ENCODE measurements at places on chromosomes 2 and 18.

DNA sequence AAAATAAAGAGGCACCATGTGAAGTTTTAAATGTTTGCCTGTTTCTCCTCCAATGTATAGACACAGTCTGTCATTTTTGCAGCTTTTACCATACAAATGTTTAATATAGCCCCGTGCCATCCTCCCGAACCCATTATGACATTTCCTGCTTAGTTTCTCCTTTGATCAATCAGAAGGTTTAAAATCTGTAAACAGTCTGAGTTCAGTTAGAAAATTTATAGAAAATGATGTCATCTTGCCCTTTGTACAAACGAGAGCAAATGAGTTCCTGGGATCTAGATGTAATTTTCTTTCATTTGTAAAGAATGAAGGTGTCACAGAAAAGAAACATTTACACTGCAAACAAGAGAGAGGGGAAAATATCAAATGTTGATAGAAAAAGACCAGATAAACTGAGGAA lies 62.7 kb upstream of the NFU1 start:
- no peak for DNase-seq

- no peak for DNase-seq
Observed at GRCh38 chr2:86396291-86396785, 44.8 kb upstream of the KDM3A start.

DNA sequence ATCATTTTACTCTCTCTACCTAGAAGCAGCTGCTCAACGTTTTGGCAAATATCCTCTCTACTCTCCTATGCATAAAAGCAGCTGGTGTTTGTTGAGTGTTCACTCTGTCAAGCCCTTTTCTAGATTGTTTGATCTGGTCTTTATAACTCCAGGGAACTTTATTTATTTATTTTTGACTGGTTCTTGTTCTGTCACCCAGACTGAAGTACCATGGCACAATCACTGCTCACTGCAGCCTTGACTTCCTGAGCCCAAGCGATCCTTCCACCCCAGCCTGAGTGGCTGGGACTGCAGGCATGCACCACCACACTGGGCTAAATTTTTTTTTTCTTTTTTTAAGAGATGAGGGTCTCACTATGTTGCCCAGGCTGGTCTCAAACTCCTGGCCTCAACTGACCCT lies 12.7 kb downstream of the CATIP start:
- no peak for DNase-seq

- no peak for DNase-seq
Observed at GRCh38 chr2:240216167-240216566, 75.7 kb upstream of the OTOS start.

DNA sequence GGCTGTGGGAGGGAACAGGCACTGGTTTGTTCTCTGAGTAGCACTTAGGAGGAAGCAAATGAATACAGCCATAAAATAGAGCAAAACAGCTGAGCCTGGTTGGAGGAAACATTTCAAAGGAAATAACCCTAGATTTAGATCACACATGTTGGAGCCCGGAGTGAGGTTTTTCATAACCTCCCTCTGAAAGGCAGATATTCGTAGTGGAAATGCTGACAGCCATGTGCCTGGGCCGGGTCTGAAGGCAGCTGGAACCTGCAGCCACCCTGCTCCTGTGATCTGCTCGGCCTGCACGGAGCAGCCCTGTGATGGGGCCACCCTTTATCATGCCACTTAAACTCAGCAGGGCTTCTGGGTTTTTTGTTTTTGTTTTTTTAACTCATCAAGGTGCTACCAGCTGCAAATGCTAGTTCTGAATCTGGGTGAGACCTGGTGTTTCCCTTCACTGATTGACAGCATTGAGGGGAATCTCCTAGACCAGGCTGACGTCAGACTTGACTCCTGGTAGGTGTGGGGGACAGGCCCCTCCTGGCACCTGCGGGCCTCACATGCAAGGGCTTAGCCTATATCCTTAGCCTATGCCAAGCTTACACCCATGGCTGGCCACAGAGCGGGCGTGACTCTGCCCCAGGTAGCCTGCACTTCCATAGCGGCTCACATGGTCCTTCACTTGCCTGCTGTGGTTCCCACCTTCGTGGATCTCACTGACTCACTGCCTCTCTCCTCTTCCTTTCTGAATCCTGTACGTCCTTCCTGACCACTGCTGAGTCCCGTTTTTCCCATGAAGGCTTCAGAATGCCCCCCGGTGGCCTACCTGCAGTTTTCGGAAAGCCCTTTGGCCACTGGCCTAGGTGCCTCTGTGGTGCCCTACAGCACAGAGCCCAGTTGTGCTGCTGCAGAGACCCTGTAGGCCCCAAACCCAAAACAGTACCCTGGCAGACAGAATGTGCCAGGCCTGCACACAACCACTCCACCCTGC lies 217.3 kb downstream of the SEPTIN10 start:
- DNase-seq, result no peak

- DNase-seq, result no peak
Observed at GRCh38 chr2:3814706-3815245, 111.4 kb downstream of the DCDC2C start.

- DNase-seq, result no peak
Observed at GRCh38 chr2:17373041-17373440, 145.2 kb downstream of the RAD51AP2 start.

GRCh38 chr2:85987266-85988174 lies 98.7 kb upstream of the ST3GAL5 start:
- DNase-seq, result no peak

- DNase-seq, result no peak
Observed at GRCh38 chr18:11728249-11728648, 39.2 kb downstream of the GNAL start.

GRCh38 chr2:96407919-96408550 lies 72.5 kb downstream of the NCAPH start:
- no peak for DNase-seq

All from occipital lobe (tissue), 3 donors.